Activated T-helper 17 cell treated with anti-CD3 and anti-CD28 coated beads, Interleukin-2, amount 50 U/mL, for 72 hours (primary cell): ENCODE measurements at places on chromosomes 2 and 18.

DNA sequence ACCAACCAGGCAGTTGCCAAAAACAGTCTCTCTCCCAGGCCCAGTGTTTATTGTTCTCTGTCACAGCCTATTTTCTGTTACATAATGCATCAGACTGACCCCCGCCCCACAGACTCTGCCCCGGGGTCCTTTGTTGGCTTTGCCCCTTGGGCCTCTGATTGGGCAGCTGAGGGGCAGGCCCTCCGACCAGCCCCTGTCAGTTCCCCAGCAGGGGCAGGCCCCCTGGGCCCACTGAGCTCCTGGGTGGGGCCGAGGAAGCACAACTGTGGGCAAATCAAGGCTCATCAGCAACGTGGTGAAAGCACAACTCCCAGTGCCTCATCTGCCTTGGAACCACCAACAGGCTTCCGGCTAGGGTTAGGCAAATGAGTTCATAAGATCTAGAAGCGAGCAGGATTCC, 160.1 kb upstream of the MYCN start:
- ATAC-seq, result no peak

DNA sequence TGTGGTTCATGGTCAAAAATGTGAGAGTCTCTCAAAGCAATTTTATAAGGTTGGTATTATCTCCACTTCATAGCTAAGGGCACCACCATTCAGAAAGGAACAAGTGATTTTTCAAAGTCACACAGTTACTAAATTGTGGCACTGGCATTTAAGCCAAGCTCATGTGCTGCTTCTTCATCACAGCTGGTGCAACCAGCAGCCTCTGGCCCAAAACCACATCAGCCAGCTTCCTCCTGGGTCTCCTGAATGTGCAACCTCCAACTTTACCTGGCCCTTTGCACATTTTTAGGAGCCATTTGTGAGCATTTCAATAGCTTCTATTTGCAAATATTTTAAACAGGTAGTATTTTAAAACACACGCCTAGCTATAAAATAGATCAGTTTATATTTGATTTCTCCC, 293.7 kb downstream of the BCL11A start:
- no peak for ATAC-seq

- ATAC-seq, result no peak
These were observed 492.6 kb upstream of the REG3G start for GRCh38 chr2:78532762-78533379.

GRCh38 chr2:191701696-191702095, 23.8 kb downstream of the NABP1 start:
- no peak for ATAC-seq

DNA sequence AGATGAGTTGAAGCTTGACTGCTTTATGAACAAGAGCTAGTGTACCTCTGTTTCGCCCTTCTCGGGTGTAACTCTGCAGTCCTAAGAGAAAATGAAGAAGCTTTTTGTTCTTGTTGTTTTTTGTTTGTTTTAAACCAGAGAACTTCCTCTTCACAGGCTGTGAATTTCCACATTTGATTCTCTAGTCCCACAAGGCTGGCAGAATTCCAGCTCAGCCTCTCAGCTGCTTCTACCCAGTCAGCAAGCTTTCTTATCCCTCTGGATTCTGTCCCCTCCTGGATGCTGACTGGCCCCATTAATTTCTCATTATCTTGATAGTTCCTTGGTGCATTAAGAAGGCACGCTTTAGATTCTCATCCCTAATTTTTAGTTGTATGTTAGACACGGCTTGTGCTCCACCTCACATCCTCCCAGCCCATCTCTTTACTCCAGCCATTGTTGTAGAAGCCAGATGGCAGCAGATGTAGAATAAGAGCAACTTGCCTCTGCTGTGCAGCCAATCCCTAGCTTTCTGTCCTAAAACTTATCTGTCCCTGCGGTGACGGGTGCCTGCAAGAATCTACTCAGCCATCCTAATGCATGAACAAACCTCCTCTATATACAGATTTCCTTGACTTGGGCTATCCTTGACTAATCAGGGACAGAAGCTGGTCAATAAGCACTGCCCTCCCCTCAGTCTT, 12.3 kb upstream of the RESP18 start:
- ATAC-seq, result no peak
